ENCODE measurements at places on chromosomes 2 and 18.
A peak's percentile ranks its signal among the peaks of the same experiment; 100 is the strongest.

GRCh38 chr2:56465491-56465890 lies 281.7 kb downstream of the CCDC85A start:
- no peak for DNase-seq

- DNase-seq, result no peak
These were observed 223.9 kb downstream of the LDLRAD4 start for GRCh38 chr18:13442451-13442850.

- DNase-seq, result peak; percentile 43
These were observed 61.6 kb upstream of the ACYP2 start for GRCh38 chr2:54053830-54054229.

GRCh38 chr2:146986161-146986560 lies 858.7 kb upstream of the ACVR2A start:
- DNase-seq, result no peak

DNA sequence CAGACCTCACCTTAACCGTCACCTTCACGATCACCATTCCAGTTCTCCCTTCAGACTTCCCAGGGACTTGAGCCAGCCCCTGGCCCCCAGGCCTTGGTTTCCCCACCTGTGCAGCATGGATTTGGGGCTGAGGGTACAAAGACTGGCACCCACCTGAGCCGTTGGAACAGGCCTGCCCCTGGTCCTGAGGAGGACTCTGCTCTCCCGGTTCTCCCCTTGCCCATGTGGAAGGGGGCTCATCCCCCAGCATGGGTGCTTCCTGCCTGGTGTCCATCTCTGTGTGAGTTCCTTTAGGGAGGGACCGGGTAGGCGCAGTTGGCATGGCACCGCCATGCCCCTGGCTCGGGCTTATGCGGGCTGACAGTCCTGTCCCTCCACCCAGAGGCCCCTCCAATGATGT lies 10.9 kb upstream of the GPR35 start:
- DNase-seq, result no peak

DNA sequence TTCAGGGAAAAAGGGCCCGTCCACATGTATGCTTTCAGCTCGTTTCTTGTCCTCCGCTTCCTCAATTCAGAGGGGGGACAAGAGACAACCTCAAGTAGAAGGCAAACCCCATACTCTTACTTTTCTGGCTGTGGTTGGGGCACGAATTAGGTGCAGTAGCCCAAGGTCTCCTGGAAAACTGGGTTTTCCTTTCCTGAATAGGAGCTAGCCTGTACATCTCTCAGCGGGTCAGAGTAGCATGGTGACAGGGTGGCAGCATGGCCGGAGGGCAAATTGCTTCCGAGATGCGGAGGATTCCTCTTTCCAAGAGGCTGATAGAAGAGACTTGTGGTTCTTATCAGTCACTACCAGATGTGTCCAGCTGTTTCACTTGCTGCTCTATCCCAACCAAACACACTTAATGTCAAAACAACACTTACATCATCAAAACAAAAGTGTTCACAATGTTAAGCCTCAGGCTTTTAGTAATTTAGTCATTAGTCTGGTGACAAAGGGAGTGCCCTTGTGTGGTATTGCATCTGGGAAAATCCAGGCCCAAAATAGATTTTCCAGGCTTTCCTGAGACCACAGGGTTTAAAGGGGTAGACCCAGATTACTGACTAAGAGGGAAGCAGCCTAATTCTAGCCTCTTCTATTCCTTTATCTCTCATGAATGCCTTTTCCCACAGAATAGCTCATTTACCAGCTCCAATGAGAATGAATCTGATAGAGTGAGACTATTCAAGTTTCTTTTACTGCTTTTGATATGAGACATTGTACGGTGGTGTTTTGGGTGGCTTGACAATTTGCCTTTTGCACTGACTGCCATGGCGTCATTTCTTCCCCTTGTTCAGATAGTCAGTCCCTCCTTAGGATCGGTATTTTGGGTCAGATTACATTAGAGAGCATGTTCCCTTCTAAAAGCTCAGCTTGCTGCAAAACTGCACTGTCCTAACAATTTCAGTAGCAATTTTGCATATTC lies 162.0 kb downstream of the LTBP1 start:
- DNase-seq, result no peak

DNA sequence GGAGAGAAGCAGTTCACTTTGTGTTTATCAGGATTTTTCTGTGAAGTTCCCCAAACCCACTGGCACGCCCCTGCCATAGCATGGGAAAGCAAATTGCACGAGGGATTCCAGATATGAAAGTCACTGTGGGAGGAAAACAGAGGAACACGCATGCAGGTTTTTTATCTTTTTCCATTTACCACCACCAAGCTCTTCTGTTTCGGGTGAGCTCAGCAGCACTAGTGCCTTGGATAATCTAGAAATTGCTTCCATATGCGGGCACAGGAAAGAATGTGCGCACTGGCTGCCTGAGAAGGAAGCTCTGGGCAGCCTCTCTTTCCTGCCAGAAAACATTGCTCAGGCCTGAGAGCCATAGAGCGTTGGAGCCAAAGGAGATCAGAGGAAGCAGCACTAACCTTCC lies 65.9 kb upstream of the WIPF1 start:
- DNase-seq, result no peak

DNA sequence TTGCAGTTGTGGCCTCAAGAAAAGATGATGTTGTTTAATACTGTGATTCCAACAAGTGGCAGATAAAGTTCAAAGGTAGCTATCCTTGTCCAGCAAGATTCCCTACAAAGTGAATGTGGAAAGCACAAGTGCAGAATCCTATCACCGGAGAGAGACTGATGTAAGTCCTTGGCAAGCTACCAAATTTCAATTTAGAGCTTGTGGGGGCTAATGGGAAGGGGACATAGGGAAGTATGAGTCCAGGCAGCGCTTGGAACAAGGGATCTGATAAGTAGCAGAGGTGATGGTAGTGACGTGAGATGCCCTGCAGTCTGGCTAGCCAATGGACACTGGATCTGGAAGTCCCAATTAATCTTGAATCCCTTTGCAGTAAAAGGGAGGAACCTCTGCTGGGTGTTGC lies 165.2 kb upstream of the DTNA start:
- no peak for DNase-seq

DNA sequence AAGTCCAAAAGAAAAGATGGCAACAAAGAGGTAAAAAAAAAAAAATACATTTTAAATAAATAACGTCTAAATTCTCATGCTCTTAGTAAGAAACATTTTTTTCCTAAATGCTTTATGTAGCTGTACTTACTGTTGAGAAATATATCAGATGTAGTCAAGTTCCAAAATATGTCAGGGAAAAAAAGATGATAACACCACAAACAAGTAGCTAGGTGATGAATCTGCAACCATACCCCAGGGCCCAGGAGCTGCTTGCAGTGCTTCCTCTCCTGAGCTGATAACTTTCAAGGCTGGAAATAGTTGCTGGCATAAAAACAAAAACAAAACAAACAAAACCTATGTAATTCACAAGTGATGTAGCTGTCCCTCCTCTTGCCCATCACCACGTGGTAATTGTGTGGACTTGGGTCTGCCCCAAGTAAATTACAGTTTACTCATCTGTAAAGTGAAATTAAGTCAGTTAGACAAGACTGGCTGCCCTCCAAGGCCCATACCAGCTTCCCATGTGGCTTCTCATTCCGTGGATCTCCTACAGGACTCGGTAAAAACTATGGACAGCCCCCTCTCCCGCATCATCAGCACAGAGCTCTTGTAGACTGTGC lies 82.6 kb downstream of the SP100 start:
- DNase-seq, result no peak

DNA sequence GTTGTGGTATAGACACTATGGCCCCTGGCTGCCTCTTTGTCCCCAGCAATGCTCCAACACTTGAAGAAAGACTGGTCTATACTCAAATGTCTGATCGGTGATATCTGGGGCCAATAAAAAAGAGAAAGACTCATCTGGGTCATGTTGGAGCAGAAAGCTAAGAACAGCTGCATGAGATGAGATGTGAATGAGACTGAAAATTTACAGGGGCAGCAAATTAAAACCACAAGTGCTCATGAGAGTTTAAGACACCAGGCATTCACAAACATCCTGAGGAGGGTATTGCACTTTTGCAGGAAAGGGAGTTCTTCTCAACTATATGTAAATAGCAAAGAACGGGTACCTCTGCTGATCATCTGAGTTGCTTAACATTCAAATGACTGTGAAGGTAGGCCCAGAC lies 36.3 kb downstream of the MAIP1 start:
- DNase-seq, result no peak

- no peak for DNase-seq
These were observed 407.6 kb upstream of the HS6ST1 start for GRCh38 chr2:128726236-128726635.

DNA sequence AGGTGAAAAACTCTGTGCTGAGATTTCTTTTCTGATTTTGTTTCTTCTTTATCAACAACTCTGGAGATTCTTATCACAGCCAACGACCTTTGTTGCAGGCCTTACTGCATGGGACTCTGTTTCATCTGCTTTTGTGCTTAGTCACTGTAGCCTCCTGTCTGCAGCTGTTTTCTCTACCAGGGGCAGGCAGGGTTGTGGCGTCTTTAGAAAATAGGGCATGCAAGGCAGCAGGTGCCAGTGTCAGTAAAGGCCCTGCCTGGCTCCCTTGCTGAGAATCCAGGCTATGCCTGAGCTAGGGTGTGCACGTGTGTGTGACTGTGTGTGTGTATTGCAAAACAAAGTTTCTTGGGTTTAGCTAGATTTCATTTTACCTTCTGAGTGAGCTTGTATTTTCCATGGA lies 14.6 kb upstream of the SLC9A2 start:
- DNase-seq, result no peak

DNA sequence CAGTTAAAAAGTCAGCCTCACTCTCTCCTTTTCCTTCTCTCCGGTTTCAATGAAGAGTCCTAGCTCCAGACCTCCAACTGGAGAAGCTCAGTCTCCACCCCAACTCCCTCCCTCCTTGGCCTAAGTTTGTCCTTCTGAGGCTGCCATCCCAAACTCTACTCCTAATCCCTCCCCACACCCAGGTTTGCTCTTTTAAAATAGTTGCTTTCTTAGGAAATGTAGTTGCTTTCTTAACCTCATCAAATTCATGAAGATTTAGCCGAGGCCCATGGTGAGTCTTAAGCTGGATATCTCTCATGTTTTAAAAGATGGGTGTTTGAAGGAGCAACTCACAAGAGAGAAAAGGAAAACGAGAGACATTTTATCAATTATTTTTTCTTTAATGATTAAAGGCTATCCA lies 937 bp upstream of the LANCL1 start:
- DNase-seq, result peak; percentile 13

DNA sequence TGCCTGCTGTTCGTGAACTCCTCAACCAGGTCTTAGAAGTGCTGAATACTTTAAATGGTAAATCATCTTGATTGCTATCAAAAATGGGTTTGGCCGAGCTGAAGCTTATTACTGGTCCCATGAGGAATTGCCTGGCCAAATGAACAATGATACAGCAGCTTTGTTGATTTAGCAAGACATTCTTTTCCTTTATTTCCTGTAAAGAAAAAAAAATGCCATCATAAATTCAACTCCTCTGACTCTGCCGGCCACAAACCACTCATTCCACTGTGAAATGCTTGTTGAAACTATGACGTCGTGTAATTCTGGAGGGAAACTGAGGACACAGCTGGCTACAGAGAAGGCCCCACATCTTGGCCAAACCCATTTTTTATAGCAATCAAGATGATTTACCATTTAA lies 74.2 kb upstream of the ID2 start:
- DNase-seq, result no peak
